ENCODE measurements at places on chromosomes 6 and 20.
A peak's percentile ranks its signal among the peaks of the same experiment; 100 is the strongest.

- DNase-seq = no peak
These were observed 153.5 kb downstream of the EYA4 start for GRCh38 chr6:133394630-133395029.

GRCh38 chr20:38186788-38187221 lies 21.7 kb upstream of the TGM2 start:
- DNase-seq = no peak

DNA sequence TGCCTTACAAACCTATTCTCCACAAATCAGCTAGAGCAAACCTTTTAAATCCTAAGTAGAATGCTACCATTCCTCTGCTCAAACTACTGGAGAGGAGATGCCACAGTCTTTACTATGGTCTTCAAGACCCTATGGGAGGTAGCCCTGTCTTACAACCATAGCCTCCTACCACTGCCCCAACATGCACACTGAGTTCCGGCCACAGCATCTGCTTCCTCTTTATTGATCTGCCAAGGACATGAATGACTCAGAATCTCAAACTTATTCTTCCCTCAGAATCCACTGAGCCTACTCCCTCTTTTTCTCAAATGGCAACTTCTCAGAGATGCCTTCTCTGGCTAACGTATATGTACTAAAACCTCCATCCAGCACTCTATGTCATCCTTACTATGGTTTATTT lies 12.2 kb upstream of the ANKEF1 start:
- DNase-seq = no peak

DNA sequence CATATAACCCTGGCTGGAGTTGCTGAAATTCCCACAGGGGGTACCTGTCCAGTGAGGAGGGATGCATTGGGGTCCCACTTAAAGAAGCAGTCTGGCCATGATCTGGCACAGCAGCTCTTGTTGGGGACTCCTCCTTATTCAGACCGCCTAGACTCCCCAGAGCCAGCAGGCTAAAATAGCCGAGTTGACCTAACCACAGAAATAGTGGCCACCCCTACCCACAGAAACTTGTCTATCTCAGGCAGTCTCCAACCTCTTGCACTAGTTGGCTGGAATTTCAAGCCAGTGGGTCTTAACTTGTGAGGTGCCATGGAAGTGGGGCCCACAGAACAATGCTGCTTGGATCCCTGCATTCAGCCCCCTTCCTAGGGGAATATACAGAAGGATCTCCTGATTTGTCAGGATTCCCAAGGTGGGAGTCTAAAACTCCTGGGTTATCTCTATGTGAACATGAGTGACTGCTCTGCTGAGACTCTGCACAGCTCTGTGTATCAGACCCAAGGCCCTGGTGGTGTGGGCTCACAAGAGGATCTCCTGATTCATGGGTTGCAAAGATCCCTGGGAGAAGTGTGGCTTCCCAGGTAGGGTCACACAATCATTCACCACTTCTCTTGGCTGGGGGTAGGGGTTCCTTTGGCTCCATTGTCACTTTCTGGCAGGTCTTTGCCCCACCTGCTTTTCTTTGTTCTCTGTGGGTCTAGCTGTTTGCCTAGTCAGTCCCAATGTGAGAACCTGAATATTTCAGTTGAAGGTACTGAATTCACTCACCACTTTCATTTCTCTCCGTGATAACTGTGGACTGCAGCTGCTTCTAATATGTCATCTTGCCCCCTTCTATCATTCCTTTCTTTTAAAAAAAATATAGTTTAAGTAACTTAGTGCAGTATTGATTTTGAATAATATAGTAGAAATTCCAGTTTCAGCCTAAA lies 65.5 kb upstream of the CLVS2 start:
- no peak for DNase-seq

GRCh38 chr6:134410541-134410940 lies 92.6 kb upstream of the SGK1 start:
- no peak for DNase-seq

DNA sequence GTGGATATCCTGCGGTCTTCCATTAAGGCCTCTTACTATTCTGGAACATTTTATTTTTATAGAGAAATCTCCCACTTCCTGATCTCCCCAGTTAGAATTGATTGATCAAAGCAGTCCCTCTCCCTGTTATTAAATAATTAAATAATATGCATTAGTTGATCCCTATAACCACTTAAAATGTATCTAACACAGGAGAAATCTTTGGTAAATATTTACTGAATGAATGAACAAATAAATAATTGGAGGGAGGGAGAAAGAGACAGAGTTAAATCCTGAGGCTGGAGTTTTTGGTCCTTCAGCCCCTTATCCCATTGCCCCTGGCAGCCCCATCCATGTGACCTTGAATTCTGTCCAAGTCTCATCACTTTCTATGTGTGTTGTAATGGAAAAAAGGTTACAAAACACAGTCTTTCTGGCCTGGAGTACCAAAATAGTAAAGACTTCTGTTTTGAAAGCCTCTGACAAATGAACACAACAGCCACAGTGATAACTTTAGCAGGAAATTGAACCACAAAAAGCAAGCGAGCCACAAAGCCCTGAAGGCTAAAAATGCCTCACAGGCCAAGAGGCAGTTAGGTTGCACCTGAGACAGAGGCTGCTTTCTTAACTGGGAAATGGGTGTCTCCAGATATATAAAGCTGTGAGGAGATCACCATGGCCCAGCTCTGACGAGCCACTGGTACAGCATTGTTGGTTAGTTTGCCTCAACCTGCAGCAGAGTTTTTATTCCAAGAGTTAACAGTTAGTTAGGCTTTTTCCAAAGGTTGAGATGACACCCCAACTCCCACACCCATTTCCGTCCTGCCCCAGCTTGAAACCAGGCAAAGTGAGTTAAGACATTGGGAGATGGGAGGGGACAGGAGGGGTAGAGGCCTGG lies 11.3 kb downstream of the NT5E start:
- no peak for DNase-seq

GRCh38 chr6:166820070-166820469 lies 136.3 kb downstream of the RNASET2 start:
- no peak for DNase-seq

DNA sequence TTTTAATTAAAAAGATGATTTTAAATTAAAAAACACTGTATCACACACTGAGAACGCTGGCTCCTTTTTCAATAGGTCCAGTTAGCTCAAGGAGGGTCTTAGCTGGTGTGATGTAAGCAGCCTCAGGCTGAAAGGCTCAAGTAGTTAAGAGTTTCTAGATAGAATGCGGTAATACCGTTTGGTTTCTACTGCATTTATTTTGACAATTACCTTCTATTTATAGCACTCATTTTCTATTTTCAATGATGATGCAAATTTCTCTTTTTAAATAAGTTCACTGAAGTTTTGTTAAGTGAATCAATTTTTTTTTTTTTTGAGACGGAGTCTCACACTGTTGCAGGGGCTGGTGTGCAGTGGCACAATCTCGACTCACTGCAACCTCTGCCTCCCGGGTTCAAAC lies 87.1 kb downstream of the PREX1 start:
- DNase-seq = no peak

DNA sequence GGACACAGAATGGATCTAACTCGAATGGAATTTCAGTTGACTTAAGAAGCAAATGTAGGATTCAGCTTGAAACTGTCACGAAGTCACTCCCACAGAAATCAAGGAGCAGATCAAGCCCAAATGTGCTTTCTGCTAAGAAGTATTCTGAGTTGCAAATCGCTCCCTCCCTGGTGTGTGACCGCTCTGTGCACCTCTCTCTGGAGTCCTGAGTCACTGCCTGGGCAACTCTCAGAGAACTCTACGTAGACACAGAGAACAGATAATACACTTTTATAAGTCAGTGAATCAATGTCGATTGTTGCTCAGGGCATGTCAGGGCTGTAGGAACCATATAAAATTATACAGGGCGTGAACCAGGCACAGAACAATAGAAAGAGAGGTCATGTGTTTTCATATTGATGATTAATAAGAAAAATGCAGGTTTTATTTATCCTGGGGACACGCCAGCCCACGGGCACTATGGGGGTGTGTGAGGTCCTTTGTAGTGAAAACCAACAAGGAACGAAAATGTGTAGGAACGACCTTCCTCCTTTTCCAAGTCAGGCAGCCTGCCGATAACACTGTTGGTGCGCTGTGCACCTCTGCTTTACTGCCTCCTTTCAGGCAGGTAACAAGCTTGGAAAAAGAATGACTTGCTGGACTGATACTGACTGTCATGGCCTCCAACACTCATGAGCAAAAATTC lies 248.1 kb upstream of the FOXQ1 start:
- DNase-seq = no peak

- DNase-seq = peak; percentile 90
These were observed 81.3 kb upstream of the CCDC28A start for GRCh38 chr6:138692058-138692977.

GRCh38 chr6:158396136-158396535 lies 83.9 kb downstream of the TULP4 start:
- no peak for DNase-seq

- DNase-seq = no peak
These were observed 252.2 kb downstream of the GMPR start for GRCh38 chr6:16490616-16491015.

GRCh38 chr20:56018716-56019115 lies 13.4 kb upstream of the CBLN4 start:
- DNase-seq = no peak

GRCh38 chr6:167552961-167553735 lies 228.3 kb downstream of the TTLL2 start:
- DNase-seq = no peak

DNA sequence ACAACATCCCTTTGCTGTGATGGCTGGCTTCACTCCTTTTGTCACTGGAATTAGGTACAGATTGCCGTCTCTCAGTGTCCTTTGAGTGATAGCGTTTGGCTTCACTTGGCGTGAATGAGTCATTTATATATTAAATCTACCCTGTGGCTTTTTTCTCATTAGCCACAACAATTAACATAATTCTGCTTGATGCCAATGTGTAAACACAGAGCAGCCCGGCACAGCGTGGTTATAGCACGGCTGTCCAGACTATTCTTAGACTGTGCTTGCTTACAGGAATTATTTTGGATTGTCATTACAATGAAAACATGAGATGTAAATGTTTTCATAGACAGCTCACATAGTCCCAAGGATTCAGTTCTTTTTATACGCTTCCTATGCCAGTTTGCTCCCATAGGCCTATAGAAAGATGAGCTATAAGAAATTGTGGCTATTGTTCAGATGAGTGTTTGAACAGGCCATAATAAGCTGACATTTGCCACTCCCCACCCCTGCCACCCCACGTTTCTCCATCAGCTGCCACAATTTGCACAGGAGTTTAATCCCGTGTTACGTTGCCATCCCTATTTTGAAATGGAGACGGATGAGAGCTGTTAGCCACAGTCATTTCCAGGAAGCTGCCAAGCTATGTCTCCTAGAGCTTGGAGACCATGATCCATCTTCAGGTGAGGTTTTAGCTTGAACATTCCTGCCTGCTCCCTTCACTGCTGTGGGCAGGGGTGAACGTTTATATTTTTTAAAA lies 65.9 kb downstream of the PPP1R14C start:
- no peak for DNase-seq

- DNase-seq = no peak
These were observed 21.0 kb downstream of the C6orf89 start for GRCh38 chr6:36906539-36907325.

DNA sequence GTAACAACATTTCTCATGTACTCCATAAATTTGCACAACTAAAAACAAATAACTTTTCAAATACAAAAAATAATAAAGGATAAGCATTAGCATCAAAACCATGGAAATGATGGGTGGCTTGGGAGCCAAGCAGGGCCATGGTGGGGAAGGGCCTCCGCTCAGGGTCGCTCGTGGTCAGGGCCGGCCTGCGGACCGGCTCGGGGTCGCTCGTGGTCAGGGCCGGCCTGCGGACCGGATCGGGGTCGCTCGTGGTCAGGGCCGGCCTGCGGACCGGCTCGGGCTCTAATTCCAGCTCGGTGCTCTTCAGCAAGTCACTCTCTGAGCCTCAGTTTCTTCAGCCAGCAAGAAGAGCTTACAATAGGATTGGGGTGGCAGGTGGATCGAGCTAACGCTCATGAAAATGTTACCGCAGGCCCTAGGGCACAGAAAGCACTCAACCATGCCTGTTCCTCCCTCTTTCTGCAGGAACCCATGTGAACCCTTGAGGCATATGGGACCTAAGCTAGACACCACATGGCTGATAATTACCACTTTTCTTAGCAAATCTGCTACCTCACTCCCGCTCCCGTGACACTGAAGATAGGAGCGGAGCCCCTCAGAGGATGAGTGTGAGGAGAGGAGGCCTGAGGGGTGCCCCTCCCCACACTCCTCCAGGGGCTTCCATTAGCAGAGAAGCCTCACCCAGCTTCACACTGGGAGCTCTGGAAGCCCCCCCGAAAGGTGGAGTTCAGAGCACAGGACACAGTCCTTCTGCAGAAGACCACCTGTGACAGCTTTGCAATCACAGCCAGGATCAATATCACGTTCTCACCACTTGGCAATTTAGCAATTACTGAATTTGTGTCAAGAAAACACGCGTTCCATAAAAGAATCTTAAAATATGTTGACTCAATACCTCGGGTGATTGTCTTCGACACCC lies 103.0 kb downstream of the PSMB1 start:
- DNase-seq = no peak

GRCh38 chr6:129989396-129989795 lies 29.0 kb upstream of the L3MBTL3 start:
- DNase-seq = no peak

- no peak for DNase-seq
These were observed 8.9 kb upstream of the CHD6 start for GRCh38 chr20:41627001-41627495.

DNA sequence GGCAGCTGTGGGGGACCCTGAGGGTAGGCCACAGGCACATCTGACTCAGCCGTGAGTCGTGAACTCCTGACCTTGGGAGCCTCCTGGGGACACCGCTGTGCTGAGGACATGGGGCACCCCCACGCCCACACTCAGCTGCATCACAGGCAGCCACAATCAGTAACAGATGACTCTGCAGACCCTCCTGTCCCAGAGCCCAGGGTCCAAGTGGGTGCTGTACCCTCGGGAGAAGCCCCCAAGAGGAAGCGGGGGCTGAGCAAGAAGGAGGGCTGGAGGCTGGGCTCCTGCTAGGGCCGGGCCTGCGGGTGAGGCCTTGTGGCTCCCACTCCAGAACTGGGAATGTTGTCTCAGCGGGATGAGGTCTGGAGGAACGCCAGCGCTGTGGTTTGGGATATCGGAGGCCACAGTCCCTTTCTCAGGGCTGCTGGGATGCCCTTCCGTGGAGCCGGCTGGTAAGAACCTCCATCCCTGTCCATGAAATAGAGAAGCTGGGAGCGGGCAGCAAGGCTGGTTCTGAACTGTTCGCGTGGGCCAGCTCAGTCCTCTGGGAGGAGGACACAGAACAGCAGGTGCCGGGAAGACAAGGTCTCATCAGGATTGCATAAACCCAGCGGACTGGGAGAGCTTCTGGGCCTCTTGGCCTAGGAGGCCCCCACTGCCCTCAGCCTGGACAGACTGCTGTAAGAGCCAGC lies 3.1 kb upstream of the LAMA5 start:
- peak; percentile 45 for DNase-seq

GRCh38 chr20:23651117-23651516 lies 13.4 kb upstream of the CST3 start:
- no peak for DNase-seq

DNA sequence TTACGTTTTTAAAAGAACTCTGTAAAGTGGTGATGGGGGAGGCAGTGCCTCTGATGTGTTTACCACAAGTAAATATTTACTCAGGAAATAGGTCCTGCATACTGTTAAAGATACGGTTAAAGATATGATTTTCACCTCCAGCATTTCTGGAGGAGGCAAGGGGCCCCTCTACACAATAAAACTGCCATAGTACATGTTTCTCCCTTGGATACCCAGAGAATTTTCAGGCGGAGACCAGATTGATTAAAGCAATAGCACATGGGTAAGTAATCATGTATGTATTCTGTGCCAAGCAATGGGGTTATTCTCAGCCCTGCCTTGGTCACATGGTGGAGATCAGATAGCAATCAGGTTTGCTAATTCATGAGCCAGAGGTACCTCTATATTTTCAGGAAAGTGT lies 9.6 kb downstream of the RIPOR2 start:
- no peak for DNase-seq

Measured in Right ventricle myocardium inferior (tissue), 1 donor.